ENCODE measurements at places on chromosomes 7 and 10.

GRCh38 chr7:24405002-24405401, 121.0 kb downstream of the NPY start:
- no peak for DNase-seq

DNA sequence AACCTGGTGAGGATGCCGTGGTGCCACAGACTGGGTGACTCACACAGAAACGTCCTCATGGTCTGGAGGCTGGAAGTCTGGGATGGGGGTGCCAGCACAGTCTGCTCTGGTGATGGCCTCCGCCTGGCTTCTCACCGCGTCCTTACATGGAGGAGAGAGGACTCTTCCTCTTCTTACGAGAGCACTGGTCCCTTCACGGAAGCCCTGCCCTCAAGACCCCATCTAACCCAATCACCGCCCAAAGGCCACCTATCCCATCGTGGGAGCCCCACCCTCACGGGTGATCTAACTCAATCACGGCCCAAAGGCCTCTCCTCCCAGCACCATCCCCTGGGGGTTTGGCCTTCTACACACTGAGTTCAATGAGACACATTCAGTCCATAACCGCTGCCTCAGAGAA, 137.7 kb downstream of the PTPRN2 start:
- DNase-seq: no peak

- DNase-seq: no peak
Measured at GRCh38 chr7:66185680-66186187, 19.4 kb upstream of the TPST1 start.

DNA sequence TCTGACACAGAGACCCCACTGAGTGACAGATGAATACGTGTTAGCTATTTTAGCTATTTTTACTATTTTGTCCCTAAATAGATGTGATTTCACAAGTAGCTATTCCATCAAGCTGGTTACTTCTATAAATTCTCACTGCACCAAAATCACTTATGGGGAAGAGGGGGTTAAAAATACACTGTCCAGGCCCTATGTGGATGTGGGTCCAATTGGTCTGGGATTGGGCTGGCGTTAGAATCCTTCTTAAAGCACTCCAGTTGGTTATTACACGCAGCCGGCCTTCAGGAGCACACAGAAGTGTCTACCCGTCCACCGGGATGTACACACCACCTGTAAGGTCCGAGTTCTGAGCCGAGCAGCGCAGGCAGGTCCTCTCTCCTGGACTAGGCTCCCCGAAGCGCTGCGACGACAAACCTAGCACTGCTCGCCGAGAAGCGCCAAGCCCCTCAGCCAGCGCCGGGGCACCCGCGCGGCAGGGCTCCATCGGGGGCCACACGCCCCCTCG, 222.3 kb upstream of the MKLN1 start:
- DNase-seq: no peak

DNA sequence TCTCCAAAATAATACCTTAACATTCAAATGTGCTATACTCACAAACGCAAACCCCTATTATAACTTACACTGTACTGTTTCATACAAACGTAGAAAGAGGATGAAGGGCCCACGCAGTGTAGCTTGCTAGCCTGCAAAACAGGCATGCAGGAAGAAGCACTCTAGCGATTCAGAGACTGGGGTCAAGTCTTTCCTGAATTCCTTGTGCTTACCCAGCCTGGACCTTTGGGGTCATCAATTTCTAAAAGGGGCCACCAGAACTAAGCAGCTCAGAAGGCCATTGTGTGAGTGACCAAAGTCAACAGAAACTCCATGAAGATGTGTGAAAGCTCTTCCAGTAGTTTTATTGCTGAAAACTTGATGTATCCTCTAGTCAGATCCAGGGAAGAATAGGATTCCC, 111.9 kb downstream of the SVIL start:
- DNase-seq: no peak

GRCh38 chr7:138837627-138838026, 39.6 kb upstream of the ATP6V0A4 start:
- no peak for DNase-seq

- DNase-seq: no peak
Measured at GRCh38 chr10:81875467-81876252, 666 bp downstream of the NRG3 start.

- DNase-seq: no peak
Measured at GRCh38 chr7:122743211-122743610, 40.5 kb upstream of the RNF148 start.

DNA sequence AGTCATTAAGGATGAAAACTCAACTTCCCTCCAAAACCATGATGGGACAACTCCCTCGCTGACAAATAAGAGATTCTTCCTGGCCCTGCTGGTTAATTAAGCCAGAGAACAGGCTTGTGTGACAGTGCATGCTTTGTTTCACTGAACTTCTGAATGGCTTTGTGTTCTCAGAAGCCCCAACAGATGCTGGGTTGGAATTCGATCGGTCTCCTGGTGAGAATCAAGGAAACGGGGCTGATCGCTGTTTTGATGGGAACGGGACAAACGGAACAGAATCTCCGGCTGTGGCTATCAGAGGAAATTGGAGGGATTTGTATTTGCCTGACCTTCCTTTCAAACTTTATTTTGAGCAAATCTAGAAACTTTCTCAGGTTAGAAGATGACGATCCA, 145.0 kb downstream of the RNF216 start:
- no peak for DNase-seq

DNA sequence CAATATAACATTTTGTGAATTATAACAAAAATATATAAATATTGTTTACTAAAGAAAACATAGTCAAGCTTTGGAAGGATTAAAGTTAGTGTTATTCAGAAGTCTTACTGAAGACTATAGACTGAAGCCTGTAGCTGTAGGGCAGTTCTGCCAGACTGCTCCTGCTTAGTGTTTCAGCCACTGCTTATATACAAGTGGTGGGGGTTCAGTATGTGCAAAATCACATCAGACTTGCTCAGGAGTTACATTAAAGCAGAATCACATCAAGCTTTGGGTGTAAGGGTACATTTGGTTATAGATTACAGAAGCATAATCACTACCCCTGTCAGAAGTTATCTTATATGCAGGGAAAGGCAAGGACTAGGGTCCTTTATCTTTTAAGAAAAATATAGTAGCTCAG, 653.8 kb downstream of the ANKRD7 start:
- DNase-seq: no peak

DNA sequence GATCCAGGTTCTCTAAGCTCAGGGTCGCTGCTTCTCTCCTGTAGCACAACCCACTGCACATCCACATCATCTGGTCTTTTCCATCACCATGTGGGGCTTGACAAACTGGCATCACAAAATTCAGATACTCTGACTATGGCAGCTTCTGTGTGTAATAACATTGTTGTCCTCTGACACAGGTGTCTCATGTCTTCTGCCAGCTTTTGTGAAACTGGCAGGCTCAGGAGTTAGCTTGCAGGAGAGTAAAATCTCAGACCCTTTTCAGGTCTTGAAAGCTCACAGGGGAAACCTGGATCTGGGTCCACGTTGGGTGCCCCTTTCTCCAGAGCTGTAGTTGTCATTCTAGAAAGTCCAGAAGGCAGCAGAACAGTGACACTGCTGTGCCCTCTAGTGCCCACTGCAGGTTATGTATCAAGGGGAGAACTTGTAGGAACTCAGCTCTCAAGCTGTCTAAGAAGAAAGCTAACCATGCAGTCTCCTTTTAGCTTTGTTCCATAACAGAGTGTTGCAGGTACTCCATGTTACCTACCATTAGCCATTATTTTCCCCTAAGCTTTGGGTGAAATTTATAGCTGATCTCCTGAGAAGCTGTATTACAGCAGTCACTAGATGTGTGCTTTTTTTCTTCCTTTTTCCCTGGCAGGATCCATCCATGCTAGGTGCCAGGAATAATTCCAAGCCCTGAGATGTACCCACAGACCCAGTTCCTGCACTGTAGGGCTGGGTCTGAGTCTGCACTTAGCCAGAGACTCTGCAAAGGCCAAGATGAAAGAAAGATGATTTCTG, 102.7 kb downstream of the ZNF248 start:
- DNase-seq: peak; percentile 51

DNA sequence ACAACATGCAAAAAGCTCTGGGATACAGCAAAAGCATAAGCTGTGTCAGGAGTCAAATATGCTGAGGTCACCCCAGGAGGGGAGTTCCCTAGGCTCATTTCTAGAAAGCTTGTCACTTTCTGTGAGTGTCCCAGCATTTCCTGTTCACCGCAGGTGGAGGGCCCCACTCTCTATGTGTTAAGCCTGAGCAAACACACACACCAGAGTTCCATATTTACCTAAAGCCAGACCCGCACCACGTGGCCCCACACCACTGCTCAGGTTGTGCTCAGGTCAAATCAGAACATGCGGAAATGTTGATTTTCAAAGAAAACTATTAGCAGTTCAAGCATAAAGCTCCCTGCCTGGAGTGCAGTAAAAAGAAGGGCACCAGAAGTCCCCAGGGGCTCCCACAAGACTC, 259.6 kb upstream of the PPP2R2D start:
- DNase-seq: no peak

DNA sequence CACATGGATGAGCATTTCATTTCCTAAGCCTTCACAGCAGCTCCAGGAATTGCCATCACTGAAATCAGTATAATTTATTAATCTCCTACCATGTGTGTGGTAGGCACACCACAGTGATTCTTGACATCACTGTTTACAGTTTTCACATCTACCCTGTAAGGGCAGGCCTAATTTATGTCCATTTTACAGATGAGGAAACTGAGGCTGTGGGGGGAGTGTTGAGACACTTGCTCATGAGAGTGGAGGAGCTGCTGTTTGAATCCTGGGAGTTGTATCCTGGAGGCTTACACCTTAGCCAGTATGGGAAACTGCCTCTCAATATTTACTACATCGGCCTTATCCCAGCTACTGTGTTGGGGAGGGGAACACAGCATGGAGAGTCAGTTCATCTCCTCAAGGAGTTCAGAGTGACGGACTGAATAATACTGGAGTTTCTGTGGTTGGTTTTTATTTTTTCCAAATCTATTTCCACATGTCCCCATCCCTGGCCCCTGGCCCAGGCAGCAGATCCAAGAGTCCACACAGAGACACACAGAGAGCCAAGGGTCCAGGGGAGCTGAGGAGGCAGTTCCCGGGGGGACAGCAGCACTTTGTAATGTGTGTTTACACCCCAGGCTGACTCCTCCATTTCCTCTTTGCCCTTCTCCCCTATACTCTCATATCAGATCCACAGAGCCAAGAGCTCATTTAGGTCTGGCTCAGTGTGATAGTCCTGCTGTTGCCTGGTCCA, 13.2 kb downstream of the UBTD1 start:
- no peak for DNase-seq

DNA sequence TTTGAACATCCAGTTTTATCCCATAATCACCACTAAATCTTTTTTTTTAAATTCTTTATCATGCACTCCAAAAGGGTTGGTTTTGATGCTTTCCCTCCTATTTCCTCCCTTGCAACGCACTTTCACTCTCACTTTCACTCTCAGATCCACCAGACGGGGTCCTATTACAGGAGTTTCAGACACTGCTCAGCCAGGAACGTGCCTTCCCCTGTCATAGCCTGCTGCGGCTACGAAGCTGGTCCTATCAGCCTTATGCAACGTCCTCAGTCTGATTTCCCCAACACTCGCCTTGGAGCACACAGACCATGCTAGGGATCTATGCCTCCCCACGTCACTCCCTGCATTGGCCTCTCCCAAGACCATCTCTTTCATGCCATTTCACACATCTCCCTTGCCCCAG, 23.4 kb downstream of the ZPBP start:
- peak; percentile 21 for DNase-seq

GRCh38 chr7:69799048-69799697, 200.9 kb downstream of the AUTS2 start:
- no peak for DNase-seq

DNA sequence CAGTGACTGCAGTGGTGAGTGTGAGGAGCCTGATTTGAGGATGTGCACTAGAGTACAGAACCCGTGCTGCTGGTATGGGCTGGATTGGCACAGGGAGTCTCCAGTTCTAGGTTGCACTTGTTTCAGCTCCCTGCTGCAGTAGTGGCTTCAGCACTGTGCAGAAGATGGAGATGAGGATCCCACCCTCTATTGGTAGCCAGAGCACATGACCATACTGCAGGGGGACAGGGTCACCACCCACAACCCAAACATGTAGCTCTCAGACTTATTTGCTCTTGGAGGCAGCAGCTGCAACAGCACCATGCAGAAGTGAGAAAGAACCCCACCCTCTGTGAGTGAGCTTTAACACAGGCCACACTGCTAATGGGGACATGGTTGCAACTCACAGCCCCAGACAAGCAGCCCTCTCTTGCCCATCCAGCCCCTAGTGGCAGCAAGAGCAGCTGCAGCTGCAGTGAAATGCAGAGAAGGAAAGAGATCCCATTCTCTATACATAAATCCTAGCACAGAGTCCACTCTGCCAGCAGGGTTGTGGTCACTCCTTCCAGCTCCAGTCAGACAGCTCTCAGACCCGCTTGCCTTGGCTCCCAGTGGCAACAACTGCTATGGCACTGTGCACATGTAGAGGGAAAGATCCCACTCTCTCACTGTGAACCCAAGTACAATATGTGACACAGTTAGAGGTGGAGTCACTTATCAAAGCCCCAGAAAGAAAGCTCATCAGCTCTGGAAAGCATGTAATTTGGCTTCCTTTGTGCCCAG, 51.4 kb upstream of the SCIN start:
- no peak for DNase-seq

GRCh38 chr10:20065814-20066213, 249.6 kb downstream of the PLXDC2 start:
- no peak for DNase-seq

GRCh38 chr7:7148798-7149481, 33.4 kb upstream of the C1GALT1 start:
- DNase-seq: no peak

- no peak for DNase-seq
Measured at GRCh38 chr7:36232971-36233550, 80.0 kb downstream of the EEPD1 start.

- DNase-seq: no peak
Measured at GRCh38 chr7:112262036-112262435, 55.5 kb downstream of the ZNF277 start.

DNA sequence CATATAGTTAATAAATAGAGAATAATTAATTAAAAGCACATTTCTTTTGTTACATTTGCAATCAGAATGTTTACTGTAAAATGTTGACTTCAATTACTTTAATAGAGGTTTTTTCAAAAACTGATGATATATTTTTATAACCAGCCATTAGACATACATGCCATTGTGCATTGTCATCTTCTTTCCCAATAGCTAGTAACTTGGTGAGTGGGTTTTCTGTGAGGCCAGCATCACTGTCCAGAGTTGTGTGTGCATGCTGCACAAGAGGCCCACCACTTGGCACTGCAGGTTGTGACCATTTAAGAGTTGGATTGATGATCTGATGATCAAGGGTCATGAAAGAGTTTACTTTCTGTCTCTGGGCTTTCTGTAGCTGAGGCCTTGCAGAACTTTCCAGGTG, 46.5 kb downstream of the TFEC start:
- no peak for DNase-seq

DNA sequence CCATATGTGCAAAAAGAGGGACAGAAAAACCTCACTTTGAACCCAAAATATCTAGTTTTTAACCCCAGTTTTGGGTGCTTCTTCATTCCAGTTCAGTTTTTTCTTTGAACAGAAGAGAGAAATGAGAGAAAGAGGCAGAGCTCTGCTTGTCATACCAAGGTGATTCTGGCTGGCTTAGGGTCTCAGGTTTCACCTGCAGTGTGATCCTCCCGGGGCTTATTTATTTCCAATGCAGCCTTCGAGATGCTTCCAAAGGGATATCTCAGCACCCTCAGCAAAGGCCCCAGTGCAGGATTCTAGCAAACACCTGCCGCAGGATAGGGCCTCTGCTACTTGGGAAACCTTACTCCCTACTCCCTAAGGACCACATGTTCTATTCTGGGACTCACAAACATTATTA, 131.3 kb downstream of the WDR11 start:
- no peak for DNase-seq

Data from DND-41 (cell line).